ENCODE measurements at places on chromosomes 16 and 17.
A peak's percentile ranks its signal among the peaks of the same experiment; 100 is the strongest.

DNA sequence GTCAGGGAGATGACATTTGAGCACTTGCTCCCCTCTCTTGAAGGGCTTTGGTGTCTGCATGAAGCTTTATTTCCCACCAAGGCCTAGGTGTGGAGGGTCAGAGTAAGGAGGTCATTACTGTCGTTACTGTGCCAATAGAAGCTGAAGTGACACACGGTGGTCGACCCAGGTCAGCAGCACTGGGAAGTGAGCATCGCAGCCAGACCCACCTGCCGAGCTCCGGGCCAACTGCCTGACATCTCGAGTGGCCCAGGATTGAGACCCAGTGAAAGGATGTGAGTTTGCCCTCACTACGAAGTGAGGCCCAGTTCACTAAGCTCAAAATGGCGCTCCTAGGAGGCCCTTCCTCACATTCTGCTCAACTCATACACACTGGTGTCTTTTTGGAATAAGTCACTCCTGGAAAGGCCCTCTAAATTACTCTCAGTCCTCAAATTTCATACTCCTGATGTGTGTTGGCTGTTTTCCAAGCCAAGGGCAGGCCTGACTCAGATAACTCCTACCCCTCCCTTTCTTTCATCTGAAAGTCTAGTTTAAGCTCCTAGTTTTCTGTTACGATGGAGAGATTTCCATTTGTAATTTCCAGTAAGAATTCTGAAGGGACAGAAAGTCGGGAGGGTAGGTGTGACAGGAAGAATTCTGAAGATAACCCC, 200.4 kb downstream of the LGALS9B start:
- no peak for ATAC-seq

- no peak for ATAC-seq
These were observed 33.4 kb downstream of the PRMT7 start for GRCh38 chr16:68344252-68344651.

DNA sequence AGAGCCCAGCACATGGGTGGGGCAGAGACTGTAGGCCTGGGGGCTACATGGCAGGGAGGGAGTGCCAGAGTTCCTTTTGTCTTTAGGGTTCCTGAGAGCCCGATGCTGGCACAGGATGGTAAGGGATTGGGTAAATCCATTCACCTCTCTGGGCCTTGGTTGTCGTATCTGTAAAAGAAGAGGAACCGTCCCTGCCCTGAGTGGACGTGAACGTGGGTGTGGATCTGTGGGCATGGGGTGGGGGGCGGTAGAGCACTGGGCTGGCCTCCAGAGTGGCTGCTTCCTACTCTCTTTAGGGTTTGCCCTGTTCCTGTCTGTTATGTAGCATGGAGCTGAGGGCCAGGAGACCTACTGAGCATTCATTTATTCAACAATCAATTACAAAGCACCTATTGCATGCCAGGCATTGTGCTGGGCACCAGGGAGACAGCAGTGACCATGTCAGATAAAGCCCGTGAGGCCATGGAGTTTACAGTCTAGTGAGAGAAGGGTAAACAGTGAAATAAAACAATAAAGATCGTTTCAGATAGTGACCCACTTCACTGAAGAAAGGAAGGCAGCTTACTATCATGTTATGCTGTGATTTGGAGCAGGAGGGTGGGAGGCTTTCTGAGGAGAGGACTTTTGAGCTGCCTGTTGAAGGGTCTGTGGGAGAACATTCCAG, 13.1 kb upstream of the TCAP start:
- no peak for ATAC-seq

- ATAC-seq = peak; percentile 82
These were observed 8.1 kb upstream of the EFCAB13 start for GRCh38 chr17:47315451-47316266.

GRCh38 chr17:31309556-31309955, 4.3 kb downstream of the EVI2B start:
- ATAC-seq = no peak

DNA sequence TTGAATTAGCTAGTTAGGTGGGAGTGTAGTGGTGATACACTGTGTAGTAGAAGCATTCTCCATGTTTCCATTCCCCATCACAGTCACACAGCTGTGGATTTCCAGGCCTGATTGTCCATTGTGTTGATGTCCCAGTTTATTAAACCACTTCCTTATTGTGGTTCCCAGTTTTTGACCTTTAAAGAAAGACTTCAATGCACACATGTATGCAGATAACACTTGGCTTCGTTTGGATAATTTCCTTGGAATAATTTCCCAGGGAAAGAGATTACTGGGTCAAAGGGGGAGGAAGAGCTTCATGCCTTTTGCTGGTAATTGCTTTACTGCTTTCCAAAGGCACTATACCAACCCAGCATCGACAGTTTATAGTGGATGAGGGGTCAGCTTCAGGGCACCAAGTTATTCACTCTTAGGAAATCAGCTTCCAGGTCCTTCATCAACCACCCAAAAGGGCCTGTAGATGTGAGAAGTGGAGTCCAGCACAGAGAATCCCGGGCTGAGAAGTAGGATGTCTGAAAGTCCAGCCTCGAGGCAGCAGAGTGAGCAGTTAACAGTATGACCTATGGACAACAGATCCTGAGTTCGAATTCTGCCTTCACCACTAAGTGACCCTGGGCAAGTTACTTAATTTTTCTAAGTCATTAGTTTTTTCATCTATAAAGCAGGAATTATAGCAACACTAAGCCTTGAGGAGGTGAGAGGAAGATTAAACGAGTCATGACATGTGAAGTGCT, 31.3 kb upstream of the TNS4 start:
- ATAC-seq = no peak

DNA sequence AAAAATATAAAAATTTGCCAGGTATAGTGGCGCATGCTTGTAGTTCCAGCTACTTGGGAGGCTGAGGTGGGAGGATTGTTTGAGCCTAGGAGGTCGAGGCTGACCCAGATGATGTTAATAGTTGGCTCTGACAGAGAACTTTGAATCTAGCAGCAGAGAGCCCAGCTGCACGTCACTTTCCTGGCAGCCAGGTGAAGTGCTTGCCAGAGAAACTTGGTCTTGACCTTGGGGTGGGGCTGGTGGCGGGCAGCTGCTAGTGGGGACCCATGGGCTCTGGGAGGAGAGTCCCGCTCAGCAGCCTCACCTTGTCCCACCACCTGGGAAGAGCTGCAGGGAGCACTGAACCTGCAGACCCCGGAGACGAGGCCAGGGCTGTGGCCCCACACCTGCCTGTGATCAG, 3.1 kb upstream of the C16orf74 start:
- no peak for ATAC-seq

DNA sequence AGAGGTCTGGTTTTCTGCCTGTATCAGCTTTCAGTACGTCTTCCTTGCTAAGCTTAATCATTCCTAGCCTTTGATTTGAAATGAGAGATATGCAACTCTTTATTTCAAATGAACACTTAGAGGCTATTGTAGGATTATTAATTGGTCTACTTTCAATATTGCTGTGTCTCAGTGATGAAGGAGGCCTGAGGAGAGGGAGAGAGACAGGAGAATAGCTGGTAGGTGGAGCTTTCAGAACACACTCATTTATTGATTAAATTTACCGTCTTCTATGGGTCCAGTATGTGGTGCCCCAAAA, 187.0 kb downstream of the BCAS3 start:
- peak; percentile 83 for ATAC-seq

DNA sequence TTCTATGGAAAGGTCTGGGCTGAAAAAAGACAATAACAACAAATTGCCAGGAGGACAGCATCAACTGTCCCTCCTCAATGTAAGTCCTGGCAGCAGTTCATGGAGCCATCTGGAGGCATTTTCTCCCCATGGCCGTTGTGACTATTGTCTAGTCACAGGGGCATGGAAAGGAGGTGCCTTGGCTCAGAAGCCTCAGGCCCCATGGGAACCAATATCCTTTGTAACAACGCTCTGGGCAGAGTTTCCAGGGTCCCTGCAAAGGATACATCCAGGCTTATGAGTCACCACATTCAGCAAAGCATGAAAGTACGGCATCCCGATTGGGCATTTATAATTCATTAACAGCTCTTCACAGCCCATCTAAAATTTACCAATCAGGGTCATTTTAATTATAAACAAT, 85.2 kb downstream of the GLG1 start:
- no peak for ATAC-seq

DNA sequence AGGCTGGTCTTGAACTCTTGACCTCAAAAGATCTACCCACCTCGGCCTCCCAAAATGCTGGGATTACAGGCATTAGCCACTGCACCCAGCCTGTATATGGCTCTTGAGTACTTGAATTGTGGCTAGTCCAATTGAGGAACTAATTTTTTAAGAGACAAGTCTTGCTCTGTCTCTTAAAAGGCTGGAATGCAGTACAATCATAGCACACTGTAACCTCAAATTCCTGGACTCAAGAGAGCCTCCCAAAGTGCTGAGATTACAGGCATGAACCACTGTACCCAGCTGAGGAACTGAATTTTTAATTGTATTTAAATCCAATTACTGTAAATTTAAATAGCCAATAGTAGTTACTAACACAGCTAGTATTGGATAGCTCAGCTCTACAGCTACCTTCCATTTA, 50.6 kb downstream of the MED13 start:
- ATAC-seq = no peak

- peak; percentile 17 for ATAC-seq
These were observed 11.3 kb downstream of the WWP2 start for GRCh38 chr16:69773260-69773947.

DNA sequence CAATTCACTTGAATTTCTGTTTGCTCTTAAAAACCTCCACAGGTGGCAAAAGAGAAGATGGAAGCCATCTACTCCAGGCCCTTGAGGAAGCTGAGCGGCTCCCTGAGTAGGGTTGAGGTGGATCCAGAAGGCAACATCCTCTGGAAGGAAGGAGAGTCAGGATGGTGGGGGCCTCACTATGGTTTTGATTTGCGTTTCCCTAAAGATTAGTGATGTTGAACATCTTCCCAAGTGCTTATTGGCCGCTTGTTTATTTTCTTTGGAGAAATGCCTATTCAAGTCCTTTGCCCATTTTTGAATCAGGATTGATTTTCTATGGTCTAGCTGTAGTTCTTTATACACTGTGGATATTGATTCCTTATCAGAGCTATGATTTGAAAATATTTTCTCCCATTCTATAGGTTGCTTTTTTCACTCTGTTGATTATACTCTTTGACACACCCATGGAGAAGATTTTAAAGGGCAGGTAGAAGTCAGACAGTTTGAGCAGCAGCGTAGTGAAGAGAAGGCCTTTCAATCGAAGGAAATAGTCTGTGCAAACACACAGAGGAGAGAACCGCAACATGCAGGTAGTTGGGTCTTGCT, 58.6 kb downstream of the WSB1 start:
- no peak for ATAC-seq

GRCh38 chr17:69749911-69750310, 325.1 kb upstream of the KCNJ16 start:
- ATAC-seq = no peak

GRCh38 chr17:37278247-37278894, 97.4 kb upstream of the C17orf78 start:
- ATAC-seq = no peak

- ATAC-seq = no peak
These were observed 10.7 kb downstream of the FSCN2 start for GRCh38 chr17:81538651-81539570.

DNA sequence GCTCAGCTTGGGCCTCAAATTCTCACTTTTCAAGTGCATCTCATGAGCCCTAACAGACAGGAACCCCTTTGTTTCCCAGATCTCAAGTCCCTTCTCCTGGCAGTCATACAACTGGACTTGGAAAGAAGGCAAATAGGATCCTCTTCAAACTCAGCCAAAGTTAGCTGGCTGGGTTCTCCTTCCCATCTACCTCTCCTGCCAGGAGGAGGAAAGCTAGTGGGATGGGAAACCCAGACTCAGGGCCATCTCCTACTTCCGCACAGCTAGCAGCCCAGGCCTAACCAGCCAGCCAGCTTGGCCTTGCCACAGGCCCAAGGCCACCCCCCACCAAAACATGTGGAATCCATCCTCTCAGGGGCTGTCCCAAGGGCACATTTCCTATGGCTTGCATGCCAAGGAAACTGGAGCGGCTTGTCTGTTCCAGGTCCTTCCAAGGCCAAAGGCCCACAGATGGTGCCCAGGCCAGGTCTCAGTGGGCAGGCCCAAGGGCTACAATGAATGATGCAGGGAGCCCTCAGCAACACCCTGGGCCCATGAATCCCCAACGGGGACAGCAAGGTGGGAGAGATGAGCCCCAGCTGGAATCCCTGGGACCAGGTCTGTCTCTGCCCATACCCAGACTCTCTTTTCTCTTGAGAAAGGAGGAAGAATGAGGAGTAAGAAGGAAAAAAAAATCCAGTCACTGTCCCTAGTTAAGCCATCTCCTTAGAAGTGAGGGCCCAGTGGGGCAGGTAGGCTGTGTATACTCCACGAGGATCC, 1.7 kb downstream of the SMARCD2 start:
- no peak for ATAC-seq

DNA sequence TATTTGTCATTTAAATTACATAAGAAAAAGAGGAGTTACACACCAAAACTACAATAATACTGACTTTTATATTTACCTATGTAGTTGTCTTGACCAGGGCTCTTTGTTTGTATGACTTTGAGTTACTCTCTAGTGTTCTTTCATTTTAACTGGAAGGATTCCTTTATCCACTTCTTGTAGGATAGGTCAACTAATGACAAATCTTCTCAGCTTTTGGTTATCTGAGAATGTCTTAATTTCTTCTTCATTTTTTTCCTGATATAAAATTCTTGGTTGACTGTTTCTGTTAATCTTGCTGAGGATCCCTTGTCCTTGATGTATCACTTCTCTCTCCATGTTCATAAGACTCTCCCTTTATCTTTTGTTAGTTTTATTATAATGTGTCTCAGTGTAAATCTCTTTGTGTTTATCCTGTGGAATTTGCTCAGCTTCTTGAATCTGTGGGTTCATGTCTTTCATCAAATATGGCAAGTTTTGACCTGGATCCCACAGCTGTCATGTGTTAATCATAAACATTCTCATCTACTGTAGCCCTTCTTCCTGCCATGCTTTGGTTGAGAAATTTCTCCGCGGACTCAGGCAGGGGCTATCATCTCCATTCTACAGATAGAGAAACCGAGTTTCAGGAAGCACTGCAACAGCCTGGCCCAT, 5.4 kb downstream of the PRSS41 start:
- ATAC-seq = no peak

- peak; percentile 61 for ATAC-seq
These were observed 10.8 kb downstream of the CASKIN2 start for GRCh38 chr17:75504347-75505151.

DNA sequence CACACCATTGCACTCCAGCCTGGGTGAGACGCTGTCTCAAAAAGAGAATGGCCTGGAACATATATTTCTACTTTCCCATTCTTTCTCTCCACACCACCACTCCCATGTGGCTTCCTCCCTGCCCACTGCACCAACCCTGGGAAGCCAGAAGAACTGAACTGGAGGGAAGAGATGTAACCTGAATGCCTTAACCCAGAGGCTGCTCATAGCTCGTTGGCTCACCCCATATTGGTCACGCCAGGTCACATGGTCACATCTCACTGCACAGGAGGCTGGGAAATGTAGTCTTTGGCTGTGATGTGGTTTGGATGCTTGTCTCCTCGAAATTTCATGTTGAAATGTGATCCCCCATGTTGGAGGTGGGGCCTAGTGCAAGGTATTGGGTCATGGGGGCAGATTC, 5.9 kb upstream of the DNAH17 start:
- ATAC-seq = peak; percentile 62

- ATAC-seq = no peak
These were observed 16.8 kb downstream of the MARCHF10 start for GRCh38 chr17:62791235-62791734.
